ENCODE measurements at places on chromosomes 2 and 18. TPM values are rescaled to one million over a fixed set of nuclear protein-coding genes. Genes with fewer than 3 reads are reported as not detected.

ZCCHC2 gene
- 7.5 TPM for total RNA-seq

DNA sequence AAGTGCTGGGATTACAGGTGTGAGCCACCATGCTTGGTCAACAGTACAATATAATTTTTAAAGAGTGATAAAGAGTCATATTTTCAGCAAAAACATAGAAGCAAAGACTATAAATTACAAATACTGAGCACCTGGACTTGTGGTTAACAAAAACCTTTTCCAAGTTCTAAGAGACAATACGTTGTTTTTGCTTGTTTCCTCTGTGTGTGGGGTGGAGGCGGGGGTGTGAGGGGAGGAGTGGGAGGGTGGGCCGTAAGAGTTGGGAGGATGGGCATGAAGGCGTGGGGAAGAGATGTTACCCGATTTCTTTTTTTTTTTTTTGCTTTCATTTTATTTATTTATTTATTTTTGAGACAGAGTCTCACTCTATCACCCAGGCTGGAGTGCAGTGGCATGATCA is 78.0 kb upstream of the WIPF1 start:
- no peaks in the 10 kb centered on the region for H3K27me3 ChIP-seq
- no peaks in the 10 kb centered on the region for H3K4me1 ChIP-seq

MDH1B gene
- total RNA-seq = 0.66 TPM

GRCh38 chr18:32595832-32596231 is 125.2 kb upstream of the GAREM1 start:
- no peaks in the 10 kb centered on the region for H3K36me3 ChIP-seq
- H3K4me3 ChIP-seq = no peak overlapping the region
- no peak overlapping the region for H3K27ac ChIP-seq
- no peaks in the 10 kb centered on the region for H3K4me1 ChIP-seq

DNA sequence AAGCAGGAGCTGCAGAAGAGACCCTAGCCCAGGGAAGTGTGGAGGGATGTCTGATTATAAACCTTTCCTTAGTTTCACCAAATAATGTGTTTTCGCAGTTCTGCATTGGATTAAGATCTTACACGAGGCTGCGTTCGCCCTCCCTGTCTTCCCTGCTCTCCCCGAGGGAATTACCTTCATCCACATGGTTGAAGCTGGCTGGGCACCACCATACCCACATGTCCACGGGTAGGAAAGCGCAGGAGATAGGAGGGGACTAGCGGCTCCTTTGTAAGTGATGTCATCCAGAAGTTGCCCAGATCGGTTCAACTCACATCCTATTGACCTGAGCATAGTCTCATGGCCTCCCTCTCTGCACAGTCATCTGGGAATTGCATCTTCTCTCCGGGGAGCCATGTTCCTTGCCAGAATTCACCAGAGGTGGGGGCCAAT is 1.1 kb downstream of the TTL start:
- no peaks in the 10 kb centered on the region for H3K36me3 ChIP-seq
- peaks cover 13% of the 10 kb centered on the region for H3K4me1 ChIP-seq
- H3K27me3 ChIP-seq = no peaks in the 10 kb centered on the region
- peak overlapping the region; percentile 69 for H3K4me3 ChIP-seq
- no peak for DNase-seq
- peak overlapping the region; percentile 66 for H3K27ac ChIP-seq

- no peaks in the 10 kb centered on the region for H3K36me3 ChIP-seq
- no peak overlapping the region for H3K27ac ChIP-seq
- no peak for DNase-seq
Measured at GRCh38 chr18:38843291-38843690, 1277.7 kb upstream of the CELF4 start.

Data from pancreas (tissue), 10 donors.